ENCODE measurements at places on chromosomes 6 and 20. TPM values are rescaled to one million over a fixed set of nuclear protein-coding genes. Genes with fewer than 3 reads are reported as not detected.

Gene SPINT3
- total RNA-seq, result not detected

Gene USP49
- 6.4 TPM for total RNA-seq

Gene KCNK17
- total RNA-seq, result 2.6 TPM

DNA sequence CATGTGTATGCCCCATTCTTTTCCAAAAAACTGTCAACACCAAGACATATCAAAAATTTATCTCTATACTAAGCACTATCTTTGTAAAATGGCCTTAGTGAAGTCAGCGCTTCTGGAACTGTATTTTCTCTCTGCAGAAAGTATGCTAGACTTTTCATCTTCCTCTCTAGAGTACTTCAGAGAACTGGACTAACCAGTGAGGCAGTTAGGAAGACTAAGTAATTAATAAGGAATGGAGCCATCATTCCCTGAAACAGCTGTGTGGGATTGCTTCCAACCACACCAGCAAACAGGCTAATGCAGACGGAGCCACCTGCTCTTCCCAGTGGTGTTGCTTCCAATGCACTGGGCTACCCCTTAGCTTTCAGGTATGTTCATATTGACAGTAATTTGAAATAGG, 169.1 kb upstream of the FUT9 start:
- DNase-seq, result no peak

DNA sequence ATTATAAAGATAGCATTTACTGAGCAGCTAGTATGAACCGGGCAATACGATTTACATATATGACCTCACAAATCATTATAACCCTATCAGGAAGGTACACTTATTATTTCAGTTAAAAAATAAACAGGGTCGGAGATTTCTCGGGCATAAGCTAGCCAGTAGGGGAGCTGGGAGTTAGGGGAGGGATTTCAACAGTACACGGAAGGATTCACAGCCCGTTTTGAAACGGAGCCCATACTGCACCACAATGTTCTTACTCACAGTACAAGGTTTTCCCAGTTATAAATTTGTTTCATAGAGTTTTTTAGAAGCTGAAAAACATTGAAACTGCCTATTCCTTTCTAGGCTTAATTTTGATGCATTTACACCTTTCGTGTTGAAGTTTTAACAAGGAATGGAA, 607.1 kb downstream of the HDGFL1 start:
- no peak for DNase-seq

DNA sequence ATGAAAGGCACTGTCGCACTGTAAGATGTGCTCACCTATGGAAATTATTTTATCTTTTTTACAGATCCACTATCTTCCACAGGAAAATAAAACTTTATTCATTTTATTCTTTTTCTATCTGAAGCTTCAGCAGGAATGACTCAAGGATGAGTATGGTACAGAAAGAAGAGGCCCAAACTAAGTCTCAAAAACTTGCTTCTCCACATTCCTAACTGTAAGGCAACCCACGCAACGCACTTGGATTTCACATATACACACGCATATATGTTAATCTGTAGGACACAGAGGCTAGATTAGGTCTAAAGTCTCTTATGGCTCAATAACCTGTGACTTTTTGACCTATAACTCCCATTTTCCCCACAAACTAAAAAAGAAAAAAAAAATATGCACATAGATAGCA, 81.9 kb downstream of the RALGAPA2 start:
- DNase-seq, result no peak

GRCh38 chr6:31453259-31453658, 44.7 kb upstream of the MICB start:
- DNase-seq, result no peak

DNA sequence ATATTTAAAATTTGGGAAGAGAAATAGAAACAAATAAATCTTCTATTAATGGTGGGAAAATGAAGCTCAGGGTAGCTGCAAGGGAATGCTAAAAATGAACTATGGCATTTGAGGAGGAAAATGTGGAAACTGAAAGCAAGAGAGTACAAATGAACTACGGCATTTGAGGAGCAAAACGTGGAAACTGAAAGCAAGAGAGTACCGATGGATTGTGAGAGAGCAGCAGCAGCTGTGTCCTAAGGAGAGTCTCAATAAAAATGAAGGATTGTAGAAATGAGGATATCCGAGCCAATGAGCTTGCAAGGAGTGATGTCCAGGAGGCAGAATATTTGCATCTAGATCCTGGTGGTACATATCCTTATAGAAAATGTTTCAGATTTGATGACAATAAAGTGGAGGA, 547.1 kb upstream of the ZNF337 start:
- DNase-seq, result no peak
